ENCODE measurements at places on chromosomes 1 and 21.

DNA sequence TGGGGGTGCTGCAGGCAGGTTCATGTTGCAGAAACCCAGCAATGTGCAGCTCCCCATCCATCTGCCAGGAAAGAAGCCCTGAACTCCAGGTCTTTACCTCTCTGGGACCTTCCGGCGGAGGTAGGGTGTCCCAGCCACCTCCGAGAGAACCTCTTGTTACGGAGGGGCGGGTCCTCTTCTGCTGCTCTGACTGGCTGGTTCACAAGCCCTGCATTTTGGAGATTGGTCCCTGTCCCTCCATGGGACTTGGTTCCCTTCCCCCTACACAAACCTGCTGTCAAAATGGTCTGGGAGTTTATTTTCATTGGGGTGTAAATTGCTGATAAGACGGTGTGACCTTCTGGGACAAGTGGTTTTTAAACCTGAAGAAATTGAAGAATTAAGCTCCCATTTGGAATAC, 8.0 kb upstream of the CELSR2 start:
- DNase-seq = no peak

DNA sequence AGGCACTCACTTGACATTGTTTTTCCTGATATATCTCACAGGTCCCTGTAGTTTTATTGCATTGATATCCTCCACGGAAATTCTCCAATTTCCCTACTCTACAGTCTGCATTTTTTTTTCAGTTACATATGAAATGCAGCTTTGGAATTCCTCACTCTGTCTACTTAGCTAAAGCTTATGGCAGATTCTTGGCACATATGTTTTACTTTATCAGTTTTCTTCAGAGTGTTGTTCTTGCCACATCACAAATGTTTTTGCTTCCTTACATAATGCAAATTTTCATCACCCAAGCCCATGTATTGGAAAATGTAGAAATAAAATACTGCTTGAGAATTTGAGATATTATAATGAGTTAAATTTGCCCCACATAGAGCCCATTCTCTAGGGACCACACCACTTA, 1895.1 kb downstream of the MRPL39 start:
- no peak for DNase-seq

GRCh38 chr1:96020378-96020777, 701.2 kb upstream of the PTBP2 start:
- DNase-seq = no peak

DNA sequence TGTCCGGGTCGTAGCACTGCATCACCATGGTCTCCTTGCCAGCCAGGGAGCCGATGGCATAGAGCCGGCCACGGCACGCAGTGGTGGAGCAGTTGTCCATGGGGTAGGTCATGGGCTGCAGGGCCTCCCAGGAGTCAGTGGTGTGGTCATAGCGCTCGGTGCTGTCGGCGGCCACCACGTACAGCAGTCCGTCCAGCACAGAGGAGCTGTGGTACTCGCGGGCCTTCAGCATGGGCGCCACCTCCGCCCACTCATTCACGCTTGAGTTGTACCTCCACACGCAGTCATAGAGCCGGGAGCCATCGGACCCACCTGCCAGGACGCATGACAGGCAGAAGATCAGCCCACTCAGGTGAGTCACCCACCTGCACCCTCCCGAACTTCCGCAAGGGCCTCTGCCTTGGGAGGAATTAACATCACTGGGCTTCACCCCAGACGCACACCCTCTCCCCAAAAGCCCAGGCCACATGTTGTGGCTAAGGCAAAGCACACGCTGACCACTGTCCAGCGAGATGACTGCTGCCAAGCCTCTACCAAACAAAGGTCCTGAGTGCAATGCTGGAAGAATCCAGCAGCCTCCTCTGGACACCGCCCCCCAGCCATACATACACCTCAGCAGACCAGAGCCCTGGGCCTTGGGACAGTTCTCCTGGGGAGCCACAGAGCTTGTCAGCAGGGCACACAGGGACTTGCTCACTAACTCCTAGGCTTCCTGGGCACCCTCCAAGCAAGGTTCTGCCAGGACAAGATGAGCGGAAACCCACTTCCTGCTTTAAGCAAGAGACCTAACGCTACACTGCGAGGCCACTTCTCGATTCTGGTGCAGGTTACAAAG, 3.3 kb downstream of the KLHL21 start:
- peak; percentile 32 for DNase-seq

DNA sequence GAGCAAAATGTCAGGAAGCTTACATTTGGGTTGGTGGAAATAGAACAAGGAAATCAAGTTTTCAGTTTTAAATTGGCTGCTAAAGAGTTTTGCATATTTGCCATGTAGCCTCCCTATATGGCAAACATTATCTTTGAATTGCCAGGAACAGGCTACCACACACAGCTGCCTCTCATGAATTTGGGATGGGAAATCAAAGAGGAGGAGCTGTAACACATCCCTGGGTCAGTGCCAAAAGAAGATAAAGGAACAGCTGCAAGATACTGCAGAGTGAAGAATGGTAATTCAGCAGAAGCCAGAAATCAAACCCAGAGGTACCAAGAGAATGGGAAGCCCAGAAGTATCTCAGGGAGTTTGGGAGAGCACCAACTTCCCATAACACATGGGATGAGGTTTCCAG, 18.6 kb upstream of the RASAL2 start:
- DNase-seq = no peak

DNA sequence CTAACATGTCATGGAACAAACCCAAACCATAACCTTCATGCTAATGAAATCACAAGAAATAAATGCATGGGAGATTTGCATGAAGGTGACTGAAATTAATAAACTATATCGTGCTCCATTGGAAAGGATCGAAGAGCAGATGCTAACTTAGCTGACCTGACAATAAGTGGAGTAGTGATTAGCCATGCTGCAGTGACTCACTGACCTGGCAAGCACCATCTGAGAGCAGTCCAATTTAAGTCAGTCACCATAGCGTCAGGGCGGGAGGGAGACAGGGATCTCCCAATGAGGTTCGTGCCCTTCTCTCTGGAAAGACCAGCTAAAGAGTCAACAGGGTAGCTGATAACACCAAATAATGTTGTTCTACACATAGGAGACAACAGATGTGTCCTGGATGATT, 21.5 kb downstream of the OLIG2 start:
- no peak for DNase-seq

Data from T-helper 9 cell (primary cell).